ENCODE measurements at places on chromosomes 7 and 10.
A peak's percentile ranks its signal among the peaks of the same experiment; 100 is the strongest.

GRCh38 chr10:33416209-33416608, 81.7 kb upstream of the NRP1 start:
- no peak for DNase-seq

GRCh38 chr10:97759158-97759887, 12.5 kb downstream of the SFRP5 start:
- peak; percentile 77 for DNase-seq

- no peak for DNase-seq
Observed at GRCh38 chr10:64977915-64978314, 1456.7 kb downstream of the REEP3 start.

DNA sequence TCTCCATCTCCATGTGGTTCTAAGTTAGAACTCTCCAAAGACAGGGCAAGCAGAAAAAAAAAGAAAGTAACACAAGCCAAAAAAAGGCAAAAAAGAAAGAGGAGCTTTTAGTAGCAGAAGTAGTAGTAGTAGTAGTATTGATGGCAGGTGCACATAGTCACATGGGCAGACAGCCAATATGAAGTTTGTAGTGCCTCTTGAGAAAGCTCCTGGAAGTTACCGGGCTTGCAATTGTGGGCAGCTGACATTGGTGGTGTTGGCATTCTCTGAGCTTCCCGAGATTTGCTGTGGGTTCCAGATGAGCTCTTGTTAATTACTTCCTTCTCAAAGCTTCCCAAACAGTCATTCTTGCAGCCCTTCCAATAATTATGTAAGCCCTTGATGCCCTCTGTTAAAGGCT, 1128.5 kb downstream of the TYW1 start:
- DNase-seq, result no peak

DNA sequence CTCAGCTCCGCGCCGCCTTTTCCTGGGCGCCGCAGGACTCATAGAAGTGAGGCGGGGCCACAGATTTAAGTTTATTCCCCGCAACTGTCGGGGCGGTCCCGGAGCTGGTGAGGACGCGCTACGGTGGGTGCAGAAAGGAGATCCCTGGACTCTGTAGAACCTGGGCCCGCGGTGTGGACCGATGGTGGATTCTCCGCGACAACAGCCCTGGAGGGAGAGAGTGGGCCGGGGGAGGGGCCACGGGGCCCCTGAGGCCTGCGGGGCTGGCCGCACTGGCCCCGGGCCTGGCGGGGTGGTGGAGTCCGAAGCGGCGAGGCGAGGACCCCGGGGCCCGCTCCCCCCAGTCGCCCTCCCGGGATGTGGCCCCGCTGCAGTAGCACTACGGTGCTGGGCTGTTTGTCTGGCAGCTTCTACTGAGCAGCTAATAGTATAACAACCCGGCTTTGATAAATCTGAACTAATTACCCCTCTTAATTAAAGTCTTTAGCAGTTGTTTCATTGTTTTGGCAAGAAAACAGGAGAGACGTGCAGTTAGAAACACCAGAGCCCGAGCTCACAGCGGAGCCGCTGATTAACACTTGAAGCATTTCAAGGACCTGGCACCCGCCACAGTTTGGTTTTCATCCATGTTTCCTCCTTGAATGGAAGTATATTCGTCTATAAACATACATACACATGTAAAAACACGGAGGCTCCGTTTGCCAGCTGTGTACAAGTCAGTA, 4.2 kb downstream of the FEZF1 start:
- DNase-seq, result no peak

DNA sequence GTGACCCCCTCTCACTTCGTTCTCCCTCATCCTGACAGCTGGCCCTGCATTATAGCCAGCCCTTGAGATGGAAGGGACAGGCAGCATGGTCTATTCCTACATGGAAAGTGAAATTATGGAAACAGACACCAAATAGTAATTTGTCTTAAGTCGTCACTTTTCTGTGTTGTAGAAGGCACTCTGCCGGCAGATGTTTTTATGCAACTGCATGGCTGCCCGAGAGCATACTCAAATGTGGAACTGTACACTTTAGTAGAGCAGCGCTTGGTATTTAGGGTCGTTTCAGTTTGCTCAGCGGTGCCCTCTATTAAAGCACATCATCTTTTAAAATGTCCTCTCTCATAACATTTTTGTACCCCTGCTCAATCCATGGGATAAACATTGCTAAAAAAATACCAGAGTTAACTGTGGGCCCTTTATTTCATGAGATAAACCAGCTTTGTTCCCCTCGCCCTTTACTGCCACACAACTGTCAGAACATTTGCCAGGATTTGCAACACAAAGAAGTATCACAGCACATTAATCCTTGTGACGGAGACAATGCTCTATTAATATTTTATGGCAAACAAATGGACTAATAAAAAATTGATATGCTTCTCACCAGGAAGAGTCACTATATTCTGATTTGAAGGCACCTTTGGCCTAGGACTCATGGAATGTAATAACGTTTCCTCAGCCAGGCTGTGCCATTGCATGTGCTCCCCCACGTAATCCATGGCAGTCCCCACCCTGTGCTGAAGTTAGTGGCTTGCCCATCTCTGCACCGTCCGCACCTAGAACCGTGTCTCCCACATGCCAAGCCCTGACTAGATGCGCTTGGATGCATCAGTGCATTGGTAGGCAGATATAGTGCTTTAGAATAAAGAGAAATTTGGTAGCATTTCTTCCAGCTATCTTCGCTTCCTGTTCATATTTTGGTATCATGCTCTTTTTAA, 221.3 kb downstream of the PAXIP1 start:
- DNase-seq, result peak; percentile 86

DNA sequence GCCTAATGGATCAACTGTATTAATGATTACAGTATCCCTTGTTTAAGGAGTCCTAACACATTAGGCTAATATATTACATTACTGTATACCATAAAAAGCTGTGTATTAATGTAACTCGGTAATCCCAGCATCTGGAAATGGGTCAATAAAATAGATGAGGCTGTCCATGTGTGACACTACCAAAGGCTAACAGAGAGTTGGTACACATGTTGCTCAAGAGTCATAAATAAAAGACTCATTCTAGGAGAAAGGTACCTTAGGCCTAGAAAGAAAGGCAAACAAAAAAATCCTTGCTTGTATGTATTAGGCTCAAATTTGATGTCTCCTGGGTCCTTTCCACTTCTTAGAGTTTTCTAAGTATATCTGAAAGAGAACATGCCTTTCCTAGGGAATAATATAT, 14.6 kb downstream of the MCMBP start:
- no peak for DNase-seq

- no peak for DNase-seq
Observed at GRCh38 chr7:20783700-20784387, 2.8 kb downstream of the SP8 start.

DNA sequence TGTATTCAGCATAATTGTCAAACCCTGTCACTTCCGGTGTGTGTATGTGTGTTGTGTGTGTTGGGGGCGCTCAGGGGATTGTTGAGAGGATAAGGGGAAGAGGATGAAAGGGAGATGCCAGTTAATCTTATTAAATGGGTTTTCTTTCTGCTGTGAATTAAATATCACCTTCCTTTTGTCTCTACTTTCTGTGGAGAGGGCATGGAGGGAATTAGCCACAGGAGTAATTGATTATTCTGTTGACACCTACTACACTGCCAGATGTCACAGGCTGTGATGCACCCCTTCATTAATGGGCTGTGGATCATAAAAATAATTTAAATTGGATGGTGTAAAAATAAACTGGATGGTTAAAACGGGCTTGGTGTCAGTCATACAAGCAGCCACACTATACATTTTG, 311.9 kb downstream of the MDFIC start:
- no peak for DNase-seq

All from midbrain (tissue), 1 donor.